Fibroblast of lung (primary cell): ENCODE measurements at places on chromosomes 11 and 22.

DNA sequence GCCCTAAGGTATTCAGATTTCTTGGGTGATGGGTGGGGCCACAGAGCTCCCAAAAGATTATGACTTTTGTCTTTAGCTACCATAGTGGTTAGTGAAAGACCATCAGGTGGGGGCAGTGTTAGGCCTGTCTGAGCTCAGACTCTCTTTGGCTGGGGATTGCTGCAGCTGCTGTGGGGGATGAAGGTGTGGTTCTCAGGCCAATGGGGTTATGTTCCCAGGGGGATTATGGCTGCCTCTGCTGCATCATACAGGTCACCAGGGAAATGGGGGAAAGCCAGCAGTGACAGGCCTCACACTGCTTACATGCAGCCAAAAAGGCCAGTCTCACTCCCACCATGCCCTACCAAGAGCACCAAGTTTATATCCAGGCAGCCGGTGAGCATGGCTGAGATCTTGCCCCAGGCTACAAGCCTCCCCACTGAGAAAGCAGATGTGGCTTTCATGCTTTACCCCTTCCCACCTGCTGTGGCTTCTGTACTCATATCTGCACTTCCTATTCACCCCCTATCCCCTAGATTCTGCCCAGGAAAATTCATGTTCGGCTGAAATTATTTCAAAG is 24.8 kb downstream of the CNTF start:
- no peak for DNase-seq

DNA sequence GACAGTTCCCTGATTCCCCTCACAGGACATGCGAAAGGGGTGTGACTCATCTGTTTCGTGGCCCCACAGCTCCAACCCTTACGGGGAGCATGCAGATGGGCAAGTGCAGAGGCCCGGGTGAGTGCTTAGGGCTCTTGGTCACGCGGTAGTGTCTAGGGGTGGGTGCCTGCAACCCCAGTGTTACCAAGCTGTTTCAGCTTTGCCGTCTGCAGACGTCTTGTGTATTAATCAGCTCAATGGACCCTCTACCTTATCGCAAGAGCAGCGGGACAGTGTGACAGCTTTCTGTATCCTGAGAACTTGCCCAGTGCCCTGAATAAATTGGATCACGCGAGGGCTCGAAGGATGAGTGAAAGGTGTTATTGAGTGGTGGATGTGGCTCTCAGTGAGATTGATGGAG is 816.4 kb upstream of the ANO3 start:
- no peak for DNase-seq

- DNase-seq = peak; percentile 62
Measured at GRCh38 chr11:14506532-14506931, 6.9 kb upstream of the COPB1 start.

DNA sequence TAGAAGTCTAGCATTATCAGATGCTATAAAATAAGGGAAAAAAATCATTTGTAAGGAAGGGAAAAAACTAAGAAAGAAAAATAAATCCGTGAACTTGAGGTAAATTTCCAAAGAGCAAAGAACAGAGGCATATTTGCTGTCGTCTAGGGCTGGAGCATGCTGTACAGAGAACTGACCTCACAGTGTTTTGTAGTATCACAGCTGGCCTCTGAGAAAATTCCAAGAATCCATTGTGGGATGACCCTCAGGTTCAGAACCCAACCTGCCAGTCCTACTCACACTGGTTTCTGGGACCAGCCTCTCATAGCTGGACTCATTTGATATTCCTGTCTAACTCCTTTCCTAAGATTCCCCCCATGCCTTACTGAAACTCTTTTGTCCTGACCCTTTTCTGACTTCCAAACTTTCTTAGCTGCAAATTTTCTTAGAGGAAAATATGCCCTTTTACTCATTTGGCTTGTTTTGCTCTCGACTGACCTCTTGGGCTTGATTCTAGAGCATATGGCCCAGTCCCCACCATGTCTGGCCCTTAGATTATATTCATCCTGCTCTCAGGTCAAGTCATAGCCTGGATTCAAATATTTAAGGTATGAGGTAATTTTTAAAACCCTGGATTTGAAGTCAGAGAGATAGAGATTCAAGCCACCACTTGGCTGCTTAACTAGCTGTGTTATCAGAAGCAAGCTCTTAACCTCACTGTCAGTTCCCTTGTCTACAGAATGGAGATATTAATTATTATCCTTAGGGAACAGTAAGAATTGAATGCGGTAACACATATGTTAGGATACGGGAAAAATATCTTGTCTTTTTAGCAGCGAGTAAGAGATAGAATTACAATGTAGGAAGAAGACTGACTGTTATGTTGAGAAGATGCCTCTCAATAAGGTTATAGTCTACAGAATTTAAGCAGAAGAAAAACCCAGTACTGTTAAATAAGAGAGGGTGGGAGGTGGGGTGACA is 89.7 kb upstream of the KCNA4 start:
- DNase-seq = no peak

- DNase-seq = no peak
Measured at GRCh38 chr22:49789289-49790141, 38.2 kb downstream of the BRD1 start.

DNA sequence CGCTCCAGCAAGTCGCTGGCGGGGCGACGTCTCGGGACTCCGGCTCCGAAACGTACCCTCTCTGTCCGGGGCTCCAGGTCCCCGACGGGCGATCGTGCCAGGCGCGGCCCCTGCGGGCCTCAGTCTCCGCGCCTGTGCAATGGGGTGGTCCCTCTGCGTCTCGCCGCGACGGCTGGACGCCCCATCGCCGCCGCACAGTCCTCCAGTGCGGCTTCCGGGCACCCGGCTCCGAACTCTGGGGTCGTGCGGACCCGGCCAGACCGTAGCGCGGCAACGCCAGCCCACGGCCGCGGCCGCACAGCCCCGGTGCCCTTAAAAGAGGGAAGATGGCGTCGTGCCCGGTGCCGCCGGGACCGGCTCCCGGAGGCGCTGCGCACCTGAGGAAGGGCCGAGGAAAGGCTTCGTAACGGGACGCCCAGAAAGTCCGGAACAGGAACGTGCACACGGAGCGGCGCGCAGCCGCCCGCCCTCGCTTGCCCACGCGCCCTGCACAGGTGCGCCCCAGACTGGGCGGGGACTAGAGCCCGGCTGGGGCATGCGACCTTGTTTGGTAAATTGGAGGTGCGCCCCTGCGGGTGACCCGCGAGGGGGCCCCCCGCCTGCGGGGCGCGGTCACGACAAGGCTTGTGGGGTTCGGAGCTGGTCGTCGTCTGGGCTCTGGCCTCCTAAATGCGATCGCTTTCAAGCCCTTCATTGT is 525 bp downstream of the BIK start:
- no peak for DNase-seq

DNA sequence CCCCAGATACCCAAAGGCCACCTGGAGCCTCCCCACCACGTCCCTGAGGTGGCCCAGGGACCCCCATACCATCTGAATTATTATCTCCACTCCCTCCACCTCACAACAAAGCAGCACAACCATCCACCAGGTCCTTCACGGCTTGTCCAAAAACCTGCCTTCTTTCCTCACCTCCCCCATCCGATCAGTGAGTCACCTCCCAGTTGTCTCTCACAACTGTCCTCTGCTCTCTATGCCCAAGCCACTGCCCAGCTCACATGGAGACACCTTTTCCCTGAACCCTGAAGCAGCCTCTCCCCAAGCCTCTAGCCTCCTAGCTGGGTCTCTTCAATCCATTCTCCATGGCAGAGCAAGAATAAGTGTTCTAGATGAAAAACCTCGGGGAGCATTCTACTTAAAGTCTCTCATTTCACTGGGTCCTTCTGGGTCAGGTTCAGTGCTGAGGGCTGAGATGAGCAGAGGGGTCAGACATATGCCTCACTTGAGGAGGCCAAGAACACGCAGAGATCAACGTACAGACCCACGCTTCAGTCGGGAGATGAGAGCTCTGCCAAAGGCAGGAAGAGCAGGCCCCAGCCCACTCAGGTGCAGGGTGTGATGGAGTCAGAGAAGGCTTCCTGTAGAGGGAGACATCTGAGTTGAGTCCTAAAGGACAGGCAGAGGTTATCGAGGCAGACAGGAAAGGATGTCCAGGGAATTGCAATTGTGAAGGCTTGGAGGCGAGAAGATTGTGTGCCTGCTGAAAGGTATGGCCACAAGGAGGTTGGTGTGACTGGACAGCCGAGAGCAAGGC is 74.7 kb downstream of the PDE2A start:
- no peak for DNase-seq

GRCh38 chr11:112310419-112310818 is 49.8 kb upstream of the PLET1 start:
- DNase-seq = no peak

- no peak for DNase-seq
Measured at GRCh38 chr11:82041764-82042163, 691.9 kb downstream of the FAM181B start.

- peak; percentile 11 for DNase-seq
Measured at GRCh38 chr11:119307219-119307618, 9.7 kb downstream of the MCAM start.

GRCh38 chr11:65352783-65353182 is 1.8 kb upstream of the TIGD3 start:
- no peak for DNase-seq

DNA sequence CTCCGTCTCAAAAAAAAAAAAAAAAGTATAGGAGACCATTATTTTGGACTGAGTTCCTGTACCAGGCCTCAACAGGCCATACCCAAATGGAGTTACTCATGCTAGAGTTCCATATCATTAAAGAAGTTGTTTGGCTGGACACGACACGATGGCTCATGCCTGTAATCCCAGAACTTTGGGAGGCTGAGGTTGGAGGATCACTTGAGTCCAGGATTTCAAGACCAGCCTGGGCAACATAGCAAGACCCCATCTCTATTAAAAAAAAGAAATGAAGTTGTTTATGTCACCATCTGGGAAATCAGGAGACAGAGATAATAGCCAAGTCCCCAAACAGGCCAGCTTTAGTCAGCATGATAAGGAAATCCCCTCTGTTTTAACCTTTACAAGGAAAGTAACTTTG is 6.7 kb upstream of the FNBP4 start:
- no peak for DNase-seq

GRCh38 chr11:126124231-126124661 is 61.6 kb upstream of the CDON start:
- DNase-seq = peak; percentile 36

- DNase-seq = peak; percentile 43
Measured at GRCh38 chr11:36478700-36479329, 31.3 kb downstream of the TRAF6 start.

DNA sequence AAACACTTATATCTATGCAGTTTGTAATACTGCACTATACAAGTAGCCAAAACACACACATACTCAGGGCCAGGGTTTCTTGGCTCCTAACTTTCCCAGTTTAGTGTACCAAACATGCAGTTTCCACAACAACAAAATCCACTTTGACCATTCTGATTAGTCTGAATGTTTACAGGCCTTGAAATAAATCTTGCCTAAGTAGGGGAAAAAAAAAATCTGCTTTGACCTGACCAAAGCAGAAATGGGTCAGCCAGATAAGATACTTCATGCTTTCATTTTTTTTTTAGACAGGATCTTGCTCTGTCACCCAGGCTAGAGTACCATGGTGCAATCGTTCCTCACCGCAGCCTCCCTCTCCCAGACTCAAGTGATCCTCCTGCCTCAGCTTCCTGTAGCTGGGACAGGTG is 10.1 kb downstream of the PRR14L start:
- no peak for DNase-seq

GRCh38 chr22:46900549-46900948 is 138.1 kb downstream of the TBC1D22A start:
- no peak for DNase-seq

- DNase-seq = no peak
Measured at GRCh38 chr11:70493891-70494290, 95.6 kb downstream of the CTTN start.

- DNase-seq = peak; percentile 84
Measured at GRCh38 chr11:10908215-10908951, 50.5 kb upstream of the ZBED5 start.

DNA sequence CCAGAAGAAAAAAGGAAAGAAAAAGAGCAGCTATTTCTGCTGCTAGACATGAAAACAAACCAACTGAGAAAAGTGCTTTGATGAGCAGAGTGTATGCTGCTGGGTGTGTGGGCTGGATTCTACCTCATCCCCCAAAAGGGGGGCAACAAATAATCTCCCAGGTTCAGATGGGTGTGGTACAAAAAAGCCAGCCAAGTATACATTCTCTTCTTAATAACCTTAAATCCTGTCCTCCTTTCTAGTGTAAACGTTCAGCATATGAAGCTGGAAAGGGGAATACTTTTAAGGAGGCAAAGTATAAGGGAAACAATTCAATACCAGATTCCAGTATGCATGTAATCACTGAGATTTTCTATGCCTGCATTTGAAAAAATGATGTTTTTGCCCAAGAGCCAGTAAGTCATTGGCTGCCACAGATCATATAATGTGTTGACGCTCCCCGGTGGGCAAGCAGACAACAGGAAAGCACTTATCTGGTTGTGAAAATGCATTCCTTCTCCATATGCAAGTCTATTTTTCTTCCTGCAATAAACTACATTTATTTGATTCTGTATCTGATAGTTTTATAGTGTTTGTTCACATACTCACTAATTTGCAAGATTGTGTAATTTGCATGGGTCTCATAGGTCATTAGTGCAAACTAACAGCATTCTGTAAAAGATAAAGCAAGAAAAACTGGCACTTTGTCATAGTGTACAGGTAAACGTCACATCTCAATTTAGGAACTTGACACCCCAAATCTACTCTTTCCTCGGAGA is 201.1 kb downstream of the CADM1 start:
- no peak for DNase-seq
